Transverse colon (tissue), 4 donors: ENCODE measurements at places on chromosomes 1 and 21. TPM values are rescaled to one million over a fixed set of nuclear protein-coding genes. Genes with fewer than 3 reads are reported as not detected.

ESPN gene
- 40.2 TPM for total RNA-seq

AMPD1 gene
- 1.9 TPM for total RNA-seq

ZP4 gene
- total RNA-seq, result not detected

DNA sequence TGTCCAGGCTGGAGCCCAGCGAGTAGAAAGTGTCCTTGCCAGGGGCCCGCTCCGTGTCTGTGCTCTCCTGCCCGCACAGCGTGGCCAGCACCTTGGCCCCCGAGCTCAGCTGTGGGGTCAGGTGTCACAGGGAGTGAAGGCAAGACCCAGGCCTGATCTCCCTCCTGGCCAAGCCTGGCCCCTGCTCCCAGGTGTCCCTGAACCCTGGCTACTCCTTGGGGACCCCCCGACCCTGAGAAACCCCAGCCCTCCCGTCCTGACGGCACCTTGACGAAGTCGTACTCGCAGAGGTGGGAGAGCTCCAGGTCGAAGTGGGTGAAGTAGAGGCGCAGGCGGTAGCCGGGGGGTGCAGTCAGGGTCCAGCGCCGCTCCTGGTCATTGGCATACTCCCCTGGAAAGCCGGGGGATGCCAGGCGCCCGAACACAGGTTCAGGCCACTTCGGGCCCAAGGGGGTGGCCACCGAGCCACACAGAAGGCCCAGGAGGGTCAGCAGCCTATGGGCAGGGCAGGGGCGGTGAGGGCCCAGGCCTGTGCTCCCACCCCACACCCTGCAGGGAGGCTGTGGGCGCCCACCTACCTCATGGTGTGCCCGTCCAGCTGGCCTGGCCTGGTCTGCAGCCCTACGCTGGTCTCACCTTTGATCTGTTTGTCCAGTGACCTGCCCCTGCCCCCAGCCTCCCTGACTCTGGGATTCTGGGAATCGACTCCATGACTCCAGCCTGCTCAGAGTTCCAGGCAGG lies at the start of gene MASP2:
Gene MASP2 (minus strand): TSS at position 615 of the 741 bp plus-strand sequence. CDS start 32 bp downstream, at position 583.
- no peaks in the 10 kb centered on the region for H3K36me3 ChIP-seq
- DNase-seq, result no peak
- H3K27me3 ChIP-seq, result no peaks in the 10 kb centered on the region
- H3K4me1 ChIP-seq, result no peaks in the 10 kb centered on the region
- no peak within 1 kb of the TSS for H3K4me3 ChIP-seq

ISG15 gene
- not detected for total RNA-seq

- no peak overlapping the region for H3K4me3 ChIP-seq
- no peak overlapping the region for H3K27ac ChIP-seq
- H3K4me1 ChIP-seq, result no peaks in the 10 kb centered on the region
- DNase-seq, result no peak
- no peaks in the 10 kb centered on the region for H3K36me3 ChIP-seq
These were observed 640.4 kb upstream of the ADGRL4 start for GRCh38 chr1:79646880-79647279.

LEFTY2 gene
- total RNA-seq, result not detected

DNA sequence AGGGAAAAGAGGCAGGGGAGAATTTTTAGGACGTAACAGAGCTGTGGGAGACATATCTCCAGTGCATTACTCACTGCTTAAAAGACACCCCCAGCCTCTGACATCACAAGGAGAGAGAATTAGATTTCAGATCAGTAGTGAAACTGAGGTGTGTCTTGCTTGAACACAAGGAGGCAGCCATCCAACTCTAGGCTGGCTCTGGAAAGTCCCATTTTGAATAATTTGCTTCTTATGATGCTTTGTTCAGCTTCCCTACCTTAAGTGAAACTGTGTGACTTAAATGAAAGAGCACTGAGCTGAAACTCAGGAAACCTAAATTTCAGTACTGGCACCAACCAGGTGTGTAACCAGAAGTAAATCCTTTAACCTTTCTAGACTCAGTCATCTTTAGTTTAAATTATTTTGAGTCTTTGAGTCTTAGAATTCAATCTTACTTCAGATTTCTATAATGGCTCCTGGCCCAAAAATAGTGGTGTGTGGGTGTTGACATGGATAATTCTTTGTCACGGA lies 251.6 kb upstream of the SGIP1 start:
- DNase-seq, result peak; percentile 47
- H3K36me3 ChIP-seq, result no peaks in the 10 kb centered on the region
- no peaks in the 10 kb centered on the region for H3K27me3 ChIP-seq
- H3K27ac ChIP-seq, result no peak overlapping the region

GRCh38 chr21:31182231-31183140 lies 144.2 kb upstream of the KRTAP19-8 start:
- H3K27me3 ChIP-seq, result no peaks in the 10 kb centered on the region
- no peak overlapping the region for H3K27ac ChIP-seq
- no peak for DNase-seq
- no peaks in the 10 kb centered on the region for H3K4me1 ChIP-seq

- no peak for DNase-seq
- no peak overlapping the region for H3K4me3 ChIP-seq
- no peaks in the 10 kb centered on the region for H3K36me3 ChIP-seq
These were observed 45.2 kb downstream of the SLC44A3 start for GRCh38 chr1:94865360-94865759.

- H3K27me3 ChIP-seq, result no peaks in the 10 kb centered on the region
- no peak for DNase-seq
- H3K4me1 ChIP-seq, result no peaks in the 10 kb centered on the region
- H3K36me3 ChIP-seq, result no peaks in the 10 kb centered on the region
These were observed 15.0 kb downstream of the PCAT6 start for GRCh38 chr1:202825748-202826147.

DNA sequence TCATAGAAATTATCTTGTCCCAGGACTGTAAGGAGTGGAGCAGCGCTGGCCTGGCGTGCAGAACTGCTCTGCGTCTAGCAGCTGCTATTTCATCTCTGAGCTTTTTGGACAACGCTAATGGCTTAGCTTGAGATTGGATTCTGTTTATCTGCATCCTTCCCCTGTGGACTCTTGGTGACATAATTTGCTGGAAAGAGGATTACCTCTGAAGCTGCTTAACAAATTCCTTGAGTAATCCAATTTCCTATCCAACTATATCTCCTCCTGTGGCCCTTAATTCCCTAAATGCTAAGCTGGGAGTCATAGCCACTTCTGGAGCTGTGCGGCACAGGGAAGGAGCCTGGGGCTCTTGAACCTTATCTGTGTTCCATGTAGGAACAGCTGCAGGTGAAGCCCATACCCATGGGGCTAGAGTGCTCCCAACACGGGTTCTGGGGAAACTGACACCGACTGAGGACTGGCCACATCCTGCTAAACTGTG lies 43.2 kb downstream of the IL6R start:
- H3K4me1 ChIP-seq, result peaks cover 27% of the 10 kb centered on the region
- no peaks in the 10 kb centered on the region for H3K36me3 ChIP-seq
- H3K4me3 ChIP-seq, result no peak overlapping the region
- no peak for DNase-seq

GRCh38 chr1:2380816-2381591 lies 10.3 kb downstream of the MORN1 start:
- no peak overlapping the region for H3K27ac ChIP-seq
- no peaks in the 10 kb centered on the region for H3K27me3 ChIP-seq
- H3K4me1 ChIP-seq, result peaks cover 10% of the 10 kb centered on the region
- H3K36me3 ChIP-seq, result no peaks in the 10 kb centered on the region
- DNase-seq, result peak; percentile 7
- no peak overlapping the region for H3K4me3 ChIP-seq
